ENCODE measurements at places on chromosomes 3 and 15.

DNA sequence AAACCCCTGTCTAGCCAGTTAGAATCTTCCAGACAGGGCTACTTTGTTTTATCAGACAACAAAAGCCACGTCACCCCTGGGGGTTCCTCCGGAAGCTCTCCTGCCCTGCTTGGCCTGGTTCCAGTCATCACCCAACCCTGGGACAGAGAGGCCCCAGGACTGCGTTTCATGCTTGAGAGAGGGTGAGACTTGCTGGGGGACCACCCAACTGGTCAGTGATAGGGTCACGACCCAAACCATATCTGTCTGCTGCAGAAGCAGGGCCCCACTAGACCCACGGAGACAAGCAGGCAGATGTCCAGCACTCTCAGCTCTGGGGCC, 1.2 kb downstream of the NT5DC2 start:
- no peak for DNase-seq

DNA sequence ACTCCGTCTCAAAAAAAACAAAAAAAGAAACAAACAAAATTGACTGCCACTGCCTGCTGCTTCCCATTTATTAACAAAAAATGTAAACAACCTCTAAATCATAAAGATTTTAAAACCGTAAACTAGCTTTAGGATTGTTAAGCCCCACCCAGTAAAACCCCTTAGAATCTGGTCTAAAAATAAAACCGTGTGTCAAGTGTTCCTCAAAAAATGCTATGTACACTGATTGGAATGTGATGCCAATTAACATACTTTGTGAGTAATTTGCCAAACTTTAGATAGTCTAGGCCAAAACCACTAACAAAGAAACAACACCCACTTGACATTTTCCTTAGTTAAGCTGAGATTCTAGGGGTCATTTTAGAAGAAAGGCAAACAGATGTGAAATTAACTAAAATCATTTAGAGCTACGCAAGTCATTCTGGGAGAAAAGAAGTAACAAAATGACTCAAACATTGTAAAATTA, 5.3 kb downstream of the RAF1 start:
- no peak for DNase-seq

DNA sequence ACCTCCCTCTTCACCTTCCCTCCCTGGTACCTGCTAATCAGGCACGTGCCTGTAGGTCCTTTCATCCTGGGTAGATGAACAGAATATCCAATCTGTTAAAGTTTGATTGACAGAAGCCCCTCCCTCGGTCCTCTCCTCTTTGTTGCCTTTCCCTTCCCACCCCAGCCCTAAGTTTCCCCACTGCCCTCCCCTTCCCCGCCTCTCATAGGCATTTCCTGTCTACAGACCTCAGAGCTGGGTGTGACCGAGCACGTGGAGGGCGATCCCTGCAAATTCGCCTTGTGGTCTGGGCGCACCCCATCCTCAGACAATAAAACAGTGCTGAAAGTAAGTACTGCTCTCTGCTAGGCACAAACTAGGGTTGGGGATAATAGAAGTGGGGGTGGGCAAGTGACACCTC, 239.2 kb upstream of the UMPS start:
- DNase-seq, result no peak

GRCh38 chr3:43087249-43087776, 18.6 kb downstream of the POMGNT2 start:
- no peak for DNase-seq

- DNase-seq, result no peak
Observed at GRCh38 chr3:147380387-147380951, 25.9 kb downstream of the ZIC4 start.

DNA sequence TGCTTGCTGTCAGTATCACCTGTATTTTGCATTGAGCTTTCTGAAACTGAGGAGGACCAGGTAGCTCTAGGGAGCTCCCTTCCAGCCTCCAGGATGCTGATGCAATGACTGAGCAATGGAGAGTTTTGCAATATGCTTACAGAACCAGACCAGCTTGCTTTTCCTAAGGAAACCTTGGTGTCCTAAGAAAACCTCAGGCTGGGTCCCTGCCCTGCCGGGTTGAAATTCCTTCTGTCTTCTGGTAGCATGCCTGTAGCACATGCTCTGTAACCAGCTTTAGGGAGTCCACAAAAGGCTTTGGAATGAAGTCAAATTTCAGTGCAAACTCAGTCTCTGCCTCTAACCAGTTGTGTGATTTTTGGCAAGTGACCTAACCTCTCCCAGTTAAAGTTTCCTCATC, 65.8 kb upstream of the GSK3B start:
- DNase-seq, result no peak

- no peak for DNase-seq
Observed at GRCh38 chr15:57534281-57534680, 57.4 kb upstream of the MYZAP start.

- DNase-seq, result no peak
Observed at GRCh38 chr3:138901567-138901966, 45.4 kb downstream of the FOXL2 start.

GRCh38 chr15:55829826-55830225, 86.9 kb upstream of the PRTG start:
- no peak for DNase-seq

DNA sequence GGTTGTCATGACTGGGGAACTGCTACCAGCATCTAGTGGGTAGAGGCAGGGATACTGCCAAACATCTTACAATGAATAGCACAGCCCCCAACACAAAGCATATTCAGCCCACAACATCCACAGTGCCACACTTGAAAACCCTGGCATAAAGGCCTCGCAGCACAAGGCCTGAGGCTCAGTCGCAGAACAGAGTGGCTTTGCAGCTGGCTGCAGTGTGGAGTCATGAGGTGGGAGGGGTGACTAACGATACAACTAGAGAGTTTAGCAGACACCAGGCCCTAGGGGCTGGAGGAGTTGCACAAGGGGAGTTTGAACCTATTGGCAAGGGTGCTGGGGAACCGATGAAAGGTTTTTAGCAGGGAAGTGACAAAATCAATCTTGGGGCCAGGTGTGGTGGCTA, 32.1 kb downstream of the GRK7 start:
- DNase-seq, result peak; percentile 43

DNA sequence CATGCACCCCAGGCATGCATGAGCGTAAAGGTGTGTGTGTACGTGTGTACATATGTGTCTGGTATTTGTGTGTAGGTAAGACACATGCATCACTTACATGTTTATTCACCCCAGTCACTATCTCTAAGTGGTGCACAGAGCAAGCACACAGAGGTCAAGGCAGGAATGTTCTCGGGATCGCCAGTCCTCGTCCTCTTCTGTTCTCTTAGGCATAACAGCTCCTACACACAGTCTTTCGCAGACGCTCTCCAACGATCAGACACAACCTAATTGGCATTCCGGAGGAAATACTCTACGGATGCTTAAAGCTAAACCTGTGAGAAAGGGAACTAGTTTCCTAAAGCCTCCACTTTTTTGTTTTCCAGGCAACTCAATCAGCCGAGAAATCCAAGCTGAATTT, 95.9 kb downstream of the ADAMTS17 start:
- DNase-seq, result no peak

DNA sequence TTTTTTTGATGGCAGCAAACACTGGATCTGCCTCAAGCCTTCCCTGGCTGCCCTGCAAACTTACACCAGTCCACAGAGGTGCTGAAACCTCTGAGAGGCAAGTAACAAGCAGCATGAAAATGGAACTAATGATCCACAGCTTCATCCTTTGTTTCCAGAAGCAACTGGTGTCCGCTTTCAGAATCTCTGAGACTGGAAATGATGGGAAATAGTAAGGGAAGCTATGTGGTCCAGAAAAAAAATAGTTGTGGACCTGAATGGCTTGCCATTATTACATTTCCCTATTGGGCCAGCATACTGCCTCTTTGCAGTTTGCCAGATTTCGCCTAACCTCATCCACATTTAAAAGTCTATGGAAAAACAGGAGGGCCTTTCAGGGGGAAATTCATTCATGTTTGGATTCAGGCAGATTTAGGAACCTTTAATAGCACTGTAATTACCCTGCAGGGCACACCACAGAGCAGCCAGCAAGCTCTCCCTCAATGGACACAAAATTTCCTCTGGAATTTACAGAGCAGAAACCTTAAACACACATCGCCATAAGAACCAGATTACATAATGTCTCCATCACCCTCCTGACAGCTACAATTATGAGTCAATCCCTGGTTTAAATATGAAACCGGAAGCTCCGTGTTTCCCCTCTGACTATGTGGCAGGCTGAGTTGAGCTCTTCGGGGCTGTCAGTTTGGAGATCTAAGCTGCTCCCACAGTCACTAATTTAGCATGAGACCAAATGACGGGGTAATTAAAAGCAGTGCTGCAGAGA, 134.4 kb downstream of the TMCO5A start:
- no peak for DNase-seq

DNA sequence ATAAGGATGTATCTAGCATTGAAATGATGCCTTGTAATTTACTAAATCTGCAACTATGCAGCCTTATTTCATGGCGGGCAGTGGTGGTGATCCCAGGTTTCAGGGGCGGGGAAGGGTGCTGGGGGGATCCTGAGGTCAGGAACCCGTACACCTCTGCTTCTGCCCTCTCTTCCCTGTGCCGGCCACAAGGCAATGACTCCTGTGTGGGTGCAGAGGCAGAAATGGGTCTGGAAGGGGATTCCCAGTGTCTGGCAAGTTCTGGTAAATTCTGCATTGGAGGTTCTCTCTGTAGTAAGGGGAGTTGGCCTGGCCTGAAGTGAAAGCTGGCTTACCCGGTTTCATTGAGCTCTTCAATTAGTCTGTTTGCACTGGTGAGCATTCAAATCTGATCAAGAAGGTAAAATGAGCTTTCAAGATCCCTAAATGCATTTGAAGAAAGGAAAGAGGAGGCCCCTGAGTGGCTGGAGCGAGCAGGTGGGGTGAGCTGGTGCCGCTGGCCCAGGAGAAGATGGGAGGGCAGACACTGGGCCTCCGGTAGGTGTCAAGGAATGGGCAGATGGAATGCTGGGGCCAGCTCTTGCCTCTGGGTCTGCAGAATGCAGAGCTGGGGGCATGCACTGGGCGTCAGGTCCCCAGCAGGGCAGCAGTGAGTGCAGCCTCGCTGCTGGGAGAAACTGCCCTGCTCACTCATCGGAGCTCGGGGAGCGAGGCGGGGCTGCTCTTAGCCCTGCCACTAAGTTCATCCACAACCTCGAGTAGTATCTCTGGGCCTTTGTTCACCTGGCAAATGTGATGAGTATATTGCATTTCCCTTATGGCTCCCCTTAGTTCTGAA, 13.7 kb downstream of the NRROS start:
- no peak for DNase-seq

DNA sequence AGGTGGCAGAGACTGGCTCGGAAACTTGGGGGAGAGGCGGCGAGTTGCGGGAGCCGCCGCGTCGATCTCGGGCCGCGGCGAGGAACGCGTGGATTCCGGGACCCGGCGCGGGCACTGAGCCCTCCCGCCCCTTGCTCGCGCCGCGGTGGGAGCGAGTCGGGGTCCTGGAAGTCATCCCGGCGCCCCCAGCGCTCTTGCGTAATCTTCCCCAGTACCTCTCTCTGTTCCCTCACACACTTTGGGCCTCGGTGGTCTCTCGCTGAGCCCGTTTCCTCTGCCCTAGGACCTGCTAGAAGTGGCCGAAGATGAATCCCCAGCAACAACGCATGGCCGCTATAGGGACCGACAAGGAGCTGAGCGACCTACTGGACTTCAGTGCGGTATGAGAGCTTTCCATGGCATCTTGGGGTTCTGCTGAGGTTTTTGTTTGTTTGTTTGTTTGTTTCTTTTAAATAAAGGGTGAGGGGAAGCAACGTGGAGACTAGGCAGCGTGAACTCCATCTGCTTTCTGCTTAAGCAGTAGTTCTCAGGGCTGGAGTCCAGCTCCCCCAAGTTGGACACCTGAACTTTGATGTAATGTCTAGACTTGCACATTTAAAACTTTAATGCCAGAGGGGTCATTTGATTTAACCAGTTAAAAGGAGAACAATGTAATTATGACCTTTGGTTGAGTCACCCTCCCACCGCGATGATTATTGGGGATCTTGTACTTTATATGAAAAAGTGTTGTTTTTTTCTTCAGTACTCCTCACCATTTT, 1.3 kb downstream of the TCF12 start:
- no peak for DNase-seq

DNA sequence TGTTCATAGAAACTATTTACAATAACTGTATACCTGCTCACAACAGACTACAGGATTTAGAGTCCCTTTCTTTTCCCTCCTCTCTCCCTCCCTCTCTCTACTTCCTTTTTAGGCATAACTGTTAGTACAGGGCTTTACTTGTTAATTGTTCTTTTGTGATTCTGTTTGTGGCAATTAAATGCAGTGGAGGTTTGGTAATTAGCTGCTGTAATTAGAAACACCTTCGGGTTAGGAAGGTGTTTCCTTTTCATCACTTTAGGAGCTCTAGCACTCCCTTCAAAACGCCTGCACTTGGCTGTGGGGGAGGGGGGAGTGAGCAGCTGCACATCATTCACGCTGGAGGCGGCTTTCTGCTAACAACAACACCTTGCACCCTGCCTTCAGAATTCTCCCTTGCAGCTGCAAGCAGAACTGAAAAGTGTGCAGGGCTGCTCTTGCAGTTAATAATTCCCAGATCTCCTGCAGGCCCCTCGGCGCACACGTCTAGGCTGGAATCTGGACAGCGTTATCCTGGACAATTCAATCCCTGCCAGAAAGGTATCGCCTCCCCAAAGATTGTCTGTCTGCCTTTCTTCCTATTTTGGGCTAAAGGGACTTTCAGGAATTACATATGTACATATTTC, 242.6 kb upstream of the RGMA start:
- no peak for DNase-seq

- DNase-seq, result no peak
Observed at GRCh38 chr3:130854208-130854864, 39.5 kb upstream of the ATP2C1 start.

DNA sequence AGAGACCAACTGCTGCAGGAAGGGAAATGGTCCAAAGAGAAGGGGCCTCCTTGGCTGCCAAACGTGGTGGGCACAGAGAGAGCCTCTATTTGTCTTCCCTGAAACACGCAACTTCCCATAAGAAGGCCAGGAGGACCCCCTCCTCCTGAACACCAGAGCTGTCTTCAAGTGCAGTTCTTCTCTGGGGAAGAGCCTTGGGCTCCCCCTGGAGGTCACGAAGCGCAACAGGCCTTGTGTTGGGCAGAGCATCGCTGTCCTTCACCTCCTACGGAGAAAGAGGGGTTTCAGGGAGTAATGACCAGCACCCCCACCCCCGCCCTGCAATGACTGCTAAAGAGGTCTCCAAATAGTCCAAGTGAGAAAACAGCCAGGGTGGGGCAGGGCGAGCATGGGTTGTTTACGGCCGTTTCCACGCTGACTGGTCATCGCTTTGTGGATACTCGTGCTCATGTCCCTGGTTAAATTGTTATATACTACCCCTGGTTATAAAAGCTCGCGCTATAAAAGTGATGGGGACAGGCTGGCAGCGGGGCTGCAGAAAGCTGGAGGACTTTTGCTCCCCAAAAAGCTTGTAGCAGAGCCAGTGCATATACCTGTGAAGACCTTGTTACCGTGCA, 397.5 kb upstream of the ATP10A start:
- DNase-seq, result peak; percentile 55

DNA sequence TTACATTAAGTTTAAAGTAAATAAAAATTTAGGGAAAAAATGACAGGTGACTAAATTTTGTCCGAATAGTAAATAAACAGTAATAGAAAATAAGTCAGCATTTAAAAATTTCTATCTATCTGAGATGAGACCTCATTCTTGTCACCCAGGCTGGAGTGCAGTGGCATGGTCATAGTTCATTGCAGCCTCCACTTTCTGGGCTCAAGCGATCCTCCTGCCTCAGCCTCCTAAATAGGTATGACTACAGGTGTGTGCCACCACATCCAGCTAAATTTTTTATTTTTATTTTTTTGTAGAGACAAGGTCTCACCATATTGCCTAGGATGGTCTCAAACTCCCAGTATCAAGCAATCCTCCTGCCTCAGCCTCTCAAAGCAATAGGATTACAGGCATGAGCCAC, 7.8 kb downstream of the KPNA4 start:
- DNase-seq, result no peak
